GM23248 (cell line): ENCODE measurements at places on chromosomes 16 and 17.

DNA sequence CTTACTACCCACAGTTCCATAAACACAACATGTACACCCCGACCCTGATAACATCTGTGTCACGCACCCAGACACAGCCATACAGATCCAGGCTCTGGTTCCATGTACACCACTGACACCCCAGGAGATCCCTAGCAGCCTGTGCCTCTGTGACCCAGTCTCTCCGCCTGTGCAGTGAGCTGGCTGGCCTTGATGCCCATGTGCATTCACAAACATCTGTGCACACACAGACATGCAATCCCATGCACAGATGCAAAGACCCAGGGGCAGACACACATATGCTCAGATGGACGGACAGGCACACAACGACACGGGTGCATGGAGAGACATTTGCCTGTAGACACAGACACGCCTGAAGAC is 4.1 kb downstream of the CCDC102A start:
- DNase-seq = no peak

- no peak for DNase-seq
These were observed 58.2 kb downstream of the CNTNAP4 start for GRCh38 chr16:76335180-76335974.

DNA sequence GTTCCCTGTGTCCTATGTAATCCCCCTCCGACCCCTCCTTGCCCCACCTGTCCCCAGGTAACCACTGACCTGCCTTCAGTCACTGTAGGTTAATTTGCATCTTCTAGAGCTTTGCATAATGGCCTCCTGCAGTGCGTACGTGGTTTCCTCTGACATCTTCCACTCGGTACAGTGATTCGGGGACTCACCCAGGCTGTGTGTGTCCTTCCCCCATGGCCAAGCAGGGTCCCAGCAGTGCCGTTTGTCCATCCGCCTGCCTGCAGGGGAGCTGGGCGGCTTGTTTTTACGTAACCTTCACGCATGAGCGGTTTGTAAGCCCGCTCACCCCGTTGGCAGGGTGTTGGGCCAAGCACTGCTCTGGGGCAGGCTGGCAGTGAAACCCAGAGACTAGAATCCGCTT is 7.9 kb downstream of the MAPK8IP3 start:
- DNase-seq = no peak

- peak; percentile 59 for DNase-seq
These were observed at the start of gene STX1B for GRCh38 chr16:31010585-31011325. Gene STX1B, minus strand, starts transcription at chr16:31010638. Its CDS starts 242 bp downstream, at chr16:31010396.

DNA sequence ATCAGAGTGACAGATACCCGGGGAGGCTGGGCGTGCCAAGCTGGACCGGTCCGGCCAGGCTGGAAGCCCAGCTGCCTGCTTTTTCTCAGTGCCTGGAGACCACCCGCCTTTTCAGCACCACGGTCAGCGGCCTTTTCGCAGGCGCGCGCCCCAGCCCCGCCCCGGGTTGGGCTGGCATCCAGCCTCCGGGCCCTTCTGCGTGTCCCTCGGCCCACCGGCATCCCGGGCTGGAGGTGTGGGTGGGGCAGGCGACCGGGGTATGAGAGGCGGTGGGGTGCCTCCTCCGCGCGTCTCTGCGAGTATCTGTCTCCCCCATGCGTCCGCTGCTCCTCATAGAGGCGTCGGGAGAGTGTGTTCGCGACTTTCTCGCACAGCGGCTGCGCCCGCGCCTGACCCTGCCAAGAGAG is 102.5 kb downstream of the MRM1 start:
- peak; percentile 46 for DNase-seq

GRCh38 chr16:70725912-70726828 is 40.3 kb upstream of the MTSS2 start:
- no peak for DNase-seq

DNA sequence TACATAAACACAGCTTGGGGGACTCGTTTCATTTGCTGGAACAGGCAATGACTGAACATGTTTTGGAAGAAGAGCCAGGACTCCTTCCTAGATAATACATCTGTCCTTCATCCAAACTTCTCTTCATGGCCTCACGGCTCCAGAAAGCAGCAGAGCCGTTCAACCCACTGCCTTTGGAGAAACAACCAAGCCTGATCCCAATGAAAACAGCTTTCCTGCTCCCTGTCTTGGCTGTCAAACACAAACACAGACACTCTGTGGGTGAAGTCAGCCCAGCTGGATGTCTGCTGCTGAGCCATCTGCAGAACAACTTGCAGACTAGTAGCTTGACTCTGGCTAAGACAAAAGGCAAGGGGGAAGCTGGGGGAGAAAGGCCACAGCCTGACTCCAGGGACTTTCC is 345.1 kb upstream of the PSMD7 start:
- DNase-seq = peak; percentile 16

- peak; percentile 36 for DNase-seq
These were observed 47.5 kb upstream of the RRN3 start for GRCh38 chr16:15141586-15141985.

- no peak for DNase-seq
These were observed 3.3 kb downstream of the CDH15 start for GRCh38 chr16:89174877-89175276.

DNA sequence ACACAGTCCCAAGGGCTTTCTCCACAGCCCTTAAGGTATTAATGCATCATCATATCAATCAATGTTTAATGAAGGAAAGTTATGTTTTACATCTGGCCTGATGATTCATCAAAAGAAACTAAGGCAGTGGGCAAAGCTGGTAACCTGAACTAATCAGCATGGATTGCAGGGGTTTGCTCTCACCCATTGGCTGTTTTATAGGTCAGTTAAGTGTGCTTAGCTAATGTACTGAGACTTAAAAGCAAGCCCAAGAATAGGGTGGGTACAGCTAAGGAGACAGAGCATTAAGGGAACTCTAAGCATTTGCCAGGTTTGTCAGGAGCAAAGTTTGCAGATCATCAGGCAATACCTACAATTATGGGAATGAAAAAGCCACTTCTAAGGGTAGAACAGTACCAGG is 1247.6 kb downstream of the CDH8 start:
- DNase-seq = no peak

GRCh38 chr16:5965321-5965720 is 867.7 kb upstream of the EEF2KMT start:
- no peak for DNase-seq

DNA sequence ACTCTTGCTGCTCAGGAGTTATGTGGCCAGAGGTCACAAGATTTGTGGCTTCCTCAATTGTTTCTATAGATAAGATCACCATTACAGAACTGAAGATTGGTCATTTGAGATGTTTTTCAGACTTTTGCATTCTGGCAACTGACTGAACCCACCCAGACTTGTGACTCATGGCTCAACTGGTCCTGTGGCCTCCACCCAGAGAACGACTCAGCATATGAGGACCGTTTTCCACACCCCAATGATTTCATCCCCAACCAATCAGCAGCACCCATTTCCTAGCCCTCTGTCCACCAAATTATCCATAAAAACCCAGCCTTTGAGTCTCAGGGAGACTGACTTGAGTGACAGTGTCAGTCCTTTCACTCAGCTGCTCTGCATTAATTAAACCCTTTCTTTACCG is 143.2 kb upstream of the ASIC2 start:
- peak; percentile 78 for DNase-seq

DNA sequence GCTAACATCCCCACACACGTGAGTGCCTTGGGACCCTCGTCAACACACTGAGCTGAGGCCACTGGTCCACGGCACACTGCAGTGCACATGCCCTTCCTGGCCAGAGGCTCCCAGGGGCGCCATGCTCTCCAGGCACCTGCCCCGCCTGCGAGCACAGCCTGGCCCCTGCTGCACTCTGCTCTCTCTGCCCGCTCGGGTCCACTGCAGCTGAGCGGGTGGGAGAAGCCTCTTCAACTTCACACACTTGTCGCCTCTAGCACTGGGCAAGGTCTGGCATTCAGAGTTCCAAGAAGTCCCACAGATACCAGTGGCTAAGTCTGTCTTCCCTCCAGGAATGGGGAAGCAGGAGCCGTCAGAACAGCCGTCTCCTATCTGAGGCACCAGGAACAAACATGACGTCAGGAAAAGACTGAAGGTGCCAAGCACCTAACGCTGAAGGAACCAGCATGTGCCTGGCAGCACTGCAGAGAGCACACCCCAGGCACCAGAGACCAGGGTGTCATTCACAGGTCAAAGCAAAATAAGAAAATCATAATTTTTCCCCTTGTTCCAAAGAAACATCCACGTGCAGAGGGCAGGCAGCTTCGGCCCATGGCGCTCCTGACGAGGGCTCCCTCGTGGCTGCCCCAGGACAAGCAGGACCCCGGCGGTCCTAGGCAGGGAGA is 82.9 kb downstream of the ZNF778 start:
- no peak for DNase-seq

- peak; percentile 49 for DNase-seq
These were observed 14.0 kb upstream of the DPEP1 start for GRCh38 chr16:89599451-89599858.

DNA sequence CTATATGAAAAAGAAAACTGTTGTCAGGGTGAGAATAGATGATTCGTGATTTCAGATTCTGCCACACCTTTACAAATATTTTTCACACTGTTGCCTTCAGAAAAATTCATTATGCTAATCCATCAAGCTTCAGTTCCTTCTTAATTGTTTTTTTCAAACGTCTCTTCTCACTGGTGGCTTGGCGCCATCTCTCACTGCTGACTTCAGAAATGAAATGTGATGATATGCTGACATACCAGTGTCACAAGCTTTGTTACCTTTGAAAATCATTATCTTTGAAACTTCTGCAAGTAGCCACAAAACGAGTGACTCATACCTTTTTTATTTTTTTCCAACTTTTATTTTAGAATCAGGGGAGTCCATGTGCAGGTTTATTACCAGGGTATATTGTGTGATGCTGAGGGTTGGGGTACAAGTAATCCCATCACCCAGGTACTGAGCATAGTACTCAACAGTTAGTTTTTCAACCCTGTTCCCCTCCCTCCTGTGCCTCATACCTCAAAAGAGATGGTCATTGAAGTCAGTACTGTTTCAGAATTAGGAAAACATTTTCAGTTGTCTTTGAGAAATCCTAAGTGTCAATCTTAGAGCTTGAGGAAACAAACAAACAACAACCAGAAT is 14.0 kb upstream of the KRT222 start:
- DNase-seq = no peak

DNA sequence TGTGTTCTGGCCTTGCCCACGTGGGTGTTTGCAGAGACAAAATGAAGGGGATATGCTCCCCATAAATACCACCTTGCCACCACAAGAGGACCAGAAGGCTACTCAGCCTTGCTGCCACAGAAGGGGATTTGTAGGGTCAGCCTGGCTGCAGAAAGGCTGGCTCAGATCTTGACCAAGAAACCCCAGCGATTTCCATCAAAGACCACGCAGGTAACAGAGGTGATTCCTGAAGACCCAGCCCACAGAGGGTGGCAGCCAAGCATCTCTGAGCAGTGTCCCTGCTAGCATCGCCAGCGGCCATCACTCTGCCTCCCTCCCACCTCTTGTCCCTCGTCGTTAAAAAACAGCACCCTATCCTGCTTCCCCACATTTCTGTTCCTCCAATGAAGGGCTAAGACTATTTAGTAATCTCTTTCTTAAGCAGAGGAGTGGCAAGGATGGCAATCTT is 54.9 kb downstream of the BEAN1 start:
- DNase-seq = no peak
